Stimulated activated CD8-positive, alpha-beta memory T cell treated with anti-CD3 and anti-CD28 coated beads, Interleukin-4, amount 100 ng/mL, for 4 hours (primary cell): ENCODE measurements at places on chromosomes 4 and X.

DNA sequence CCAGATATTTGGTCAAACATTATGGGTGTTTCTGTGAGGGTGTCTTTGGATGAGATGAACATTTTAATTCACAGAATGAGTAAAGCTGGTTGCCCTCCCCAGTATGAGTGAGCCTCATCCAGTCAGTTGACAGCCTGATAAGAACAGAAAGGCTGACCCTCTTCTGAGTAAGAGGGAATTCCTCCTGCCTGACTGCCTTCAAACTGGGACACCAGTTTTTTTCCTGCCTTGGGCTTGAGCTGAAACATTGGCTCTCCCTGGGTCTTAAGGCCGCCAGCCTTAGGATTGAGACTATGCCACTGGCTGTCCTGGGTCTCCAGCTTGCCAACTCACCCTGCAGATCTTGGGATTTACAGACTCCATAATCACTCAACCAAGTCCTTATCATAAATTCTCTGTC, 14.5 kb upstream of the MAML3 start:
- DNase-seq: no peak

DNA sequence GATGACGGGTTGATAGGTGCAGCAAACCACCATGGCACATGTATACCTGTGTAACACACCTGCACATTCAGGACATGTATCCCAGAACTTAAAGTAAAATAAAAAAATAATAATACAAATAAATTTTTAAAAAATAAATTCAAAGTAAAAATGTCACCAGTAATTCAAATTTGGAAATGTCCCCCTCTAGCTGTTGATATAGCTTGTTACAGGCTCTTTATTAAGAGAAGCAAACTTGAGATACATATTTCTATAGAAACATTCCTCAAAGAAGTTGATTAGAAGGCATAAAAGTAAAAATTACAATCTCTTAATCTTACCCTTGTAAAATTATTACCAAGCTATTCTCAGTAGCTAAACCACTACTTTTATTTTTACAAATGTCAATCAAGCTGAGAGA, 1397.0 kb downstream of the FAM133A start:
- DNase-seq: no peak

DNA sequence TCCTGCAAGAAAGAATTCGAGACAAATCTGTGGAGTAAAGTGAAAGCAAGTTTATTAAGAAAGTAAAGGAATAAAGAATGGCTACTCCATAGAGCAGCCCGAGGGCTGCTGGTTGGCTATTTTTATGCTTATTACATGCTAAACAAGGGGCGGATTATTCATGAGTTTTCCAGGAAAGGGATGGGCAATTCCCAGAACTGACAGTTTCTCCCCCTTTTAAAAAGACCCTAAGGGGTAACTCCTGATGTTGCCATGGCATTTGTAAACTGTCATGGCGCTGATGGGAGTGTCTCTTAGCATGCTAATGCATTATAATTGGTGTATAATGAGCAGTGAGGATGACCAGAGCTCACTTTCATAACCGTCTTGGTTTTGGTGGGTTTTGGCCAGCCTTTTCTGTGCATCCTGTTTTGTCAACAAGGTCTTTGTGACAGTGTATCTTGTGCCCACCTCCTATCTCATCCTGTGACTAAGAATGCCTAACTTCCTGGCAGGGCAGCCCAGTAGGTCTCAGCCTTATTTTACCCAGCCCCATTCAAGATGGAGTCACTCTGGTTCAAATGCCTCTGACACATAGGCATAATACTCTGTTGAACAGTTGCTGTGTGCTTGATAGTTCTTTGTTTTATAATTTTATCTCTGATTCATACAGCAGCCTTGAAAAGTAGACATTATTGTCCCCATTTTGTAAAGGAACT, 25.8 kb downstream of the GAB1 start:
- DNase-seq: no peak

DNA sequence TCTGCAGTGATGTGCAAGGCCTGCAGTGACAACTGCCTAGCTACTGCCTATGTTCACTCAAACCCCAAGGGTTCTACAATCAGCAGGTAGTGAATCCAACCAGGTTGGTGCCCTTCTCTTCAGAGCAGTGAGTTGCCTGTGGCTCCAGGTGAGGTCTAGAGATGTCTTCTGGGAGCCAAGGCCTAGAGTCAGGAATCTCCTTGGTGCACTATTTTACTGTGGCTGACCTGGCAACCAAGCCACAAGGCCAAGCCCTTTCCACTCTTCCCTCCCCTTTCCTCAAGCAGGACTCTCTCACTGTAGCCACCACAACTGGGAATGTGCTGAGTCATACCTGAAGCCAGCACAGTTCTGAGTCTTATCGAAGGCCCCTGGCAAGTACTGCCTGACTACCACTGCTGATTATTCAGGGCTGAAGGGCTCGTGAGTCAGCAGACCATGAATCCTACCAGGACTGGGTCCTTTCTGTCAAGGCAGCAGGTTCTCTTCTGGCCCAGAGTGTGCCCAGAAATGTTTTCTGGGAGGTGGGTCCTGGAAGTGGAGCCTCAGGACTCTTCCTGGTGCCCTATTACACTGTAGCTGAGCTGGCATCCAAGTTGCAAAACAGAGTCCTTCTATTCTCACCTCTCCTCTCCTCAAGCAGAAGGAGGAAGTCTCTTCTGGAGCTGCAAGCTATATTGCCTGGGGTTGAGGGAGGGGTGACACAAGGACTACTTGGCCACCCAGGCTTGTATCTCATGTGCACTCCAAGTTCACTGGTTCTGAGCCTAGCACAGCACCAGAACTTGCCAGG, 111.6 kb downstream of the BTC start:
- DNase-seq: no peak

DNA sequence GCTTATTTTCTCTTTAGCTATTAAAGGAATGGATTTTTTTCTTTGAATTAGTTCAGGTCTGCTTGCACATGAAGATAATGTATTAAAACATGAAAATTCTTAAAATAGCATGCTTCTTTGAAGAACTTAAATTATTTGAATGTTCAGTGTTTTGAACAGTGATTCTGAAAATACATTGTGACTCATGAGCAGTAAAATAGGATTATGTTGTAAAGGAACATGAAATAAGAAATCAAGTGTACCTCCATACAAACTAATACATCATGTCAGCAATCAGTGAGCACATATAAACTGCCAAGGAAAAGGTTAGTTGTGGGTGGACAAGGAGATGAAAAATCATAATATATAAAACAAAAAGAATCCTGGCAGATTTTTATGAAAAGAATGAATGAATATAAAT, 66.1 kb downstream of the SNX25 start:
- no peak for DNase-seq

DNA sequence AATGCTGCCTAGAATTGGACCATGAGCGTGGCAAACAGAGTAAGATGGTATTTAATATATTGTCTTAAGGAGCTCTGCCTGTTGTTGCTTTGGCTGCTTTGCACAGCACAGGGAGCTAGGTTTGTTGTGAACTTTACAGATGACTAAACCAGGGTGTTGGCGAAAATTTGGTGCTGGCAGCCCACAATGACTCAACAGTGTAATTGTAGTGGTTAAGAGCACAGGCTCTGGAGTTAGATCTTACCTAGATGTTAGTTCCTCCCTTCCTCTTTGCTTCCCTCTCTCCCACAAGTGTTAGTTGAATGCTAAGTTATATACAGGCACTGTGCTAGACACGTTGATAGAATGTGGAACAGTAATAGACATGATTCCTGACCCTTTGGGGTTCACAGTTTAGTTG, 128.9 kb upstream of the TRPC5 start:
- DNase-seq: no peak

DNA sequence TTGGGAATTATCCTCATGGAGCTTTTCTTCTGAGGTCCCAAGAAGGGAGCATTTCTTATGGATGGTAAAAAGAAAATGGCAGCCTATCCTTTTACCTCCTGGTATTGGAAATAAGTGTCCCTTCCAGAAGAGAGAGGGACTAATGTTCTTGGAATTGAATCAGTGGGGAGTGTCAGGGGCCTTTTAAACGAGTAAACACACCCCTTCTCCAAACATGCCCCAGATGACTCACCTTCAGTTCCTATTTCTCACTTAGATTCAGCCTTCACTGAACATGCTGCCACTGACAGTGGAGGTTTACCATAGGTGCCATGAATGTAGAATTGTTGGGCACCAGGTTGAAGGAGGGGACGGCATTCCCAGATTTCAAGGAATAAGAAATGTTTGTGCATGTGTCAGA, 19.0 kb downstream of the MAGEC2 start:
- no peak for DNase-seq

- DNase-seq: no peak
Measured at GRCh38 chr4:142701017-142701416, 145.1 kb downstream of the INPP4B start.

DNA sequence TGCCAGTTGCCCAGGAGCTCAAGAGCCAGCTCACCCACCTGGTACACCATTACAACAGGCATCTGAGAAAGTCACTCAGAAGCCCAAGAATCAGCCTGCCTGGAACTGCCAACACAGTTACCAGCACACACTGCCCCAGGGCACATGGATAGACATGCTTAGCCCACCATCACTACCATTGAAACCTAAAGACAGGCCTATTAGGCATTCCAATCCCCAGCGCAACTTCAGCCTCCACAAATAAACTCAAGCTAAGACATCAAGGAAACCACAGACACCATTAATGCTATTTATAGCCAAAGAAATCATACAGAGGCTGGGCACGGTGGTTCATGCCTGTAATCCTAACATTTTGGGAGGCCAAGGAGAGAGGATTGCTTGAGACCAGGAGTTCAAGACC, 42.3 kb downstream of the ATRX start:
- DNase-seq: no peak

GRCh38 chr4:11050766-11051165, 366.2 kb upstream of the CLNK start:
- no peak for DNase-seq

- DNase-seq: no peak
Measured at GRCh38 chrX:119429471-119429870, 30.3 kb downstream of the SLC25A43 start.

DNA sequence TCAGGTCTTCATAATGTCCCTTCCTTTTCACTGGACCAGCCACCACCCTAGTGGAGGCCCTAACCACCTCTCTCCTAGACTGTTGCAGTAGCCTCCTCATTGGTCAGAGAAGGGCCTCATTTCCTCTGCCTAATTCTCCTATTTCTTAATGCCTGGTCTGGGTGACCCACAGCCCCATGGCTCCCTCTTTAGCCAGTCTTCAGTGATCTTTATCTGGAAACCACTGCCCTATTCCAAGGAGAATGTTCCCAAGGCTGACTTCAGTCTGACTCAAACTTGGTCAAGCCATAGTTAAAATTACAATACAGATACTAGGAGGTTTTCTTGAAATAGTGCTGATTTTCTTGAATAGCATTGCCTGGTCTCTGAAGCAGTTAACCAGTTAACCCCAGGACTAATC, 53.6 kb upstream of the PRPS1 start:
- DNase-seq: no peak

DNA sequence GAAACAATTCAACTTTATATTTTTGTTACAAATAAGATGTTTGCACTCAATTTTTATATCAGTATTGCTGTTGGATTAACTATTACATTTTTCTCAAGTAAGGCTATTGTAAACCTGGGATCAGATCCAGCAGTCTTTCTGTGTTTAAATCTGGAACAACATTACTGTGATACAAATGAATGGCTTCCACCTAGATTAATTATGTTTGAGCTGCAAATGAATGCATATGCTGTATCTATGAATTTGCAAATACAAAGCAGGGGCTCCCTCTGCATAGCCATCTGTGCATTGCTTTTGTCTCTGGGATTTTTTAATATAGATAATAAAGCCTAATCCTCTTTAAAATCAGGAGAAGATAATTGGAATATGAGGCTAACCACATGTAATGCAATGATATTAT, 69.8 kb upstream of the NEIL3 start:
- DNase-seq: no peak

GRCh38 chrX:139815771-139816170, 107.8 kb upstream of the MCF2 start:
- no peak for DNase-seq

GRCh38 chrX:3697701-3698279, 15.7 kb downstream of the PRKX start:
- DNase-seq: no peak

GRCh38 chrX:133869270-133869669, 116.1 kb downstream of the GPC3 start:
- no peak for DNase-seq
